ENCODE measurements at places on chromosomes 2 and 18.

DNA sequence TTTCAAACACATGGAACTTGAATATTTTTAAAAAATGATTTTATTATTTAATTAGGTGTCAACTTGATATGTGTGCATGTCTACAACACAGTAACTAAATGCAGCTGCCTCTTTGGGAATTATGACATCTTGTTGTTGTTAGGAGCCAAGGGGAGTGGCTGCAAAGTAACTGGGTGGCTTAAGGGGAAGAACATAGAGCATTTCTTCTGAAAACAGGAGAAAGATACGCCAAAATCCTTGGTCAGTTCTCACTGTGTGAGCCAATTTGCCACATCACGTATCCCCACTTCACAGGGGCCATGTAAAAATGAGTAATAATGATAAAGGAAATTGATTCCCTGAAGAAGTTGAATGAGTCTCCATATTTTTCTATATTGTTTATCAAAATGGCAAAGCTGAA, 309.8 kb upstream of the COL3A1 start:
- DNase-seq = no peak

DNA sequence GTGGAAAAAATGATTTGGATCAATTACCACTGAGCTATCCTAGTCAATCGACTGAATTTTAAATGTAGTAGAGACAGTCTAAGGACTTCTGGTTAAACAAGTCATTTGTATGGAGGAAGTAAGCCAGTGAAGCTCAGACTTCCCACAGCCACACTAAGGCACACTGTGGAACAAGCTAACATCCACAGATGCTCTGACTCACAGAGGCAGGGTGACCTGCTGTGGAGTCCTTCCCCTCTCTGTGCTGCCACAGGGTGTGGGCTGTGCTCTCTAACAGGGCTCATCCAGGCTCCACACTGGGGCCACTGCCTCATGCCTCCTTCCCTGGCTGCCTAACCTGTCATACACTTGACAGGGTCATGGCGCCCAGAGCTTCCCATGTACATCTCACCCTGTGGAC, 351.0 kb downstream of the GALR1 start:
- no peak for DNase-seq

DNA sequence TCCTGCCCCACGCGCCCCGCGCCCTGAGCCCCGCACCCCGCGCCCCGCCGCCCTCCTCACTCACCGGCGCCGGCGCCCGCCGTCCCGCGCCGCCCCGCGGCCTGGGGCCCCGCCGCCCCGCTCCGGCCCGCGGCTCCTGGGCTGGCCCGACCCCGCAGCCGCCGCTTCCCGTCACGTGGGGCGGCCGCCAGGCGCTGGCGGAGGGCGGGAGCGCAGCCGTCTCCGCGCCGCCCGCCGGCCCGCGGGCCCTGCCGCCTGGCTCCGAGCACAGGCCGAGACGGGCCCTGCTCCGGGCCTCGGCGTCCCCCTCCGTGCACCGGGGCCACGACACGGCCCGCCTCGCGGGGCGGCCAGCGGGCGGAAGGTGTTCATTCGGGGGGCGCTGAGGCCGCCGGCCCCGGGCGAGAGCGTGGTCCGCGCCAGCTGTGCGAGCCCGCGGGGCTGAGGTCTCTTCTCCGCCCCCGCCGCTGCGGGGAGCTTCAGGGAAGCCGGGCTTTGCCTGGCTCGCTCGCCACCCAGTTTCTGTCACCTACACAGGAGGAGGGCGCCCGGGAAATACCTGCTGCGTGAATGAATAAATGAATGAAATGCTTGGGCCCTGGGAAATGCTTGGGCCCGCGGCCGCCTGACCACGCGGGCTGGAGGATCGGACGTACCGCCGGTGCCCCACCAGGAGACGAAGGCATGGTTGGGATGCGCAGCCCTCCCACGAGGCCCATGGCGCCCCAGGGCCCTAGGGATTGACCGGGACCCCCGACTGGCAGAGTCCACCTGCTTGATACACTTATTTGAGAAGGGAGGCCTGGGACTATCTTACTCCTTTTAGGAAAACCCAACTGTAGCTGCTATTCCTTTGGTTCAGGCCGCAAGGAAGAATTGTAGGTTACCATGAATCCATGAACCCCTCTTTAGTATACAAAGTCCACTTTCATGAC, at the start of gene TGFBRAP1:
Gene TGFBRAP1 (minus strand): TSS at position 175 of the 935 bp plus-strand sequence. CDS start 21,434 bp downstream, outside the sequence.
- peak; percentile 27 for DNase-seq

- DNase-seq = no peak
Observed at GRCh38 chr2:127104881-127105655, 1.9 kb downstream of the BIN1 start.

GRCh38 chr2:197784956-197785941, at the start of gene BOLL:
TSS of gene BOLL (minus strand) at chr2:197785319. CDS start at chr2:197781850, 3,469 bp downstream.
- no peak for DNase-seq

GRCh38 chr2:196783431-196784094, 15.9 kb downstream of the GTF3C3 start:
- peak; percentile 75 for DNase-seq

- no peak for DNase-seq
Observed at GRCh38 chr2:135925571-135925970, 49.3 kb upstream of the MCM6 start.

DNA sequence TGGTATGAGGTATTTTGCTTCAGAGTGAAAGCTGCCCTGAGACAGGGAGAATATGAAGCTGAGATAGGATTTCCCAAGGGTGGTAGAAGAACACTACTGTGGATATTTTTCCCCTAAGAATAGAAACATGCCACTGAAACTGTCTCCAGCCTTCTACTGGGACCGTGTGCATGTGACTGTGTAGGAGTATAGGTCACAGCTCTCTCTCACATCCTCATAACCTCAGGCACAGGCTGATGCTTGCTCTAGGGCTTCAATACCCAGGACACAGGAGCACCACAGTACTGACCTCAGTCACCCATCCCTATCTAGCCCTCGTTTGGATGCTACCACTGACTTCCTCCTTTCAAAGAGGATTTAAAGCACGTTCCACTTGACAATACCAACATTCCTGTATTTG, 67.2 kb downstream of the REV1 start:
- DNase-seq = no peak

Data from mammary epithelial cell (primary cell).